ENCODE measurements at places on chromosomes 4 and X.

DNA sequence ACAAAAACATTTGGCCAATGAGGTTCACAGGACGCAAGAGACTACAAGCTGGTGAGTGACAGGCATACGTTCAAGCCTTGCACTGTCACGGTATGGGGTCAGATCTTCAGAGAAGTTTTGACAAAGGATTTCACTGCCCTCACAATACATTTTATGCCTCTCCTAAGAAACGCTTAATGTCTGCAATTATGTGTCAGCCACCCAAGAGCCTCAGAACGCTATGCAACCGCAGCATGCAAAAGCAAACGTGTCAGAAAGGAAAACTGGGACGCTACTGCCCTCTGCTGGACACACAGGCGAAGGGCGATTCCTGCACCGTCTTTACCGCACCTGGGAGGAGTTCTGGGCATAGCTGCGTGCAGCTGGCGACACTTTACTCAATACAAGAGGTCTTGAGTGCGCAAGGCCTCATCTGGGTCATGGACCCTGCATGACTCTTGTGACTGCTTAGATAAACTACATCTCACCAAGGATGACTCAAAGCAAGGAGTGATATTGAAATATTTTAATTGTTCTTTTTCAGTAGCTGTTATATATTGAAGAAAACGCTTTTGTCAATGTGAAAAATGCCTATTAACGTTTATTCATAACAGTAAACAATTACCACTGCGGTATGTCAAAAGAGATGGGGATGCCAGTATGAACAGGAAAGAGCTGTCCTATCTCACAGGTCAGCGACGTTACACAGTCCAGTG, 147.6 kb upstream of the FRG1 start:
- DNase-seq, result peak; percentile 85

DNA sequence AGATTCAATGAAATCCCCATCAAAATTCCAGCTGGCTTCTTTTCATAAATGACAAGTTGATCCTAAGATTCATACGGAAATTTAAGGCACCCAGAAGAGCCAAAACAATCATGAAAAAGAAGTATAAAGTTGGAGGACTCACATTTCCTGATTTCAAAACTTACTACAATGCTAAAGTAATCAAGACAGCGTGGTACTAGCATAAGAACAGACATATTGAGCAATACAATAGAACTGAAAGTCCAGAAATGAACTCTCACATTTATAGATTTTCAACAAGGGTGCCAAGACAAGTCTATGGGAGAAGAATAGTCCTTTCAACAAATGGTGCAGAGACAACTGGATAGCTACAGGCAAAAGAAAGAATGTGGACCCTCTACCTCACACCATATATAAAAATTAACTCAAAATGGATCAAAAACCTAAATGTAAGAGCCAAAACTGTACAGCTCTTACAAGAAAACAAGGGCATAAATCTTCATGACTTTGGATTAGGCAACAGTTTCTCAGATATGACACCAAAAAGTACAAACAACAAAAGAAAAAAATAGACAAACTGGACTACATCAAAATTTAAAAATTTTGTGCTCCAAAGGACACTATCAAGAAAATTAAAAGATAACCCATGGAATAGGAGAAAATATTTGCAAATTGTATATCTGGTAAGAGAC, 28.5 kb downstream of the SASH3 start:
- DNase-seq, result no peak

GRCh38 chr4:39706334-39706733, 8.4 kb downstream of the UBE2K start:
- DNase-seq, result no peak

GRCh38 chr4:118112117-118113046, 78.1 kb downstream of the NDST3 start:
- DNase-seq, result no peak

DNA sequence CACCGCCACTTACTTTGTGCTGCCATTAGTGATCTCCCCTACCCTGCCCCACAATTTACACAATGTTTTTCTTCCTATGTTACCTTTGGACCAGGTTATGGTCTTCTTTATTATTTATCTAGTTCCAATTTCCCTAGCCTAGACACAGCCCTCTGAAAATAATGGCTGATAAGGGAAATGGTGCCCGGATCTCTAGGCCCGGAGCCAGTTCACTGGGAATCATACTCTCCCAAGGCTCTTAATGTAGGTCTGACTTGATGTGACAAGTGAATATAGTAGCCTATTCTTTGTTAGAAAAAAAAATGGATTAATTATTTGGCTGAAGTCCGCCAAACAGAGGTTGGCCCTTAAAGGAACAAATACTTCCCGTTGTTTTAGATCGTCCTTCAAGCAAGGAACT, 208.0 kb downstream of the RELL1 start:
- no peak for DNase-seq

DNA sequence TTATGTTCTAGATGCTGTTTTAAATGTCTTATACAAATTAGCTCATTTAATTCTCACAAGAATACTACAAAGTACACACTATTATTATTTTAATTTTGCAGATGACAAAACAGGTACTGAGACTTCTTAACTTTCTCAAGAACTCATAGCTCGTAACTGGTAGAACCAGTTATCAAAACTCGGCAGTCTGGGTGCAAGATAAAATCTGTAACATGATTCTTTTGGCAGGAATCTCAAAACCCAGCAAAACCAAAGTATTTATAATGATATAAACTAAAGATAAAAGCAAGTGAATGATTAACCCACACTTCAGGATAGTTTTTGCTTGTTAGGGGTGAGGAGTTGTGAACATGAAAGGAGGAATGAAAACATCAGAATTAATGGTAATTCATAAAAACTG, 27.6 kb downstream of the CLNK start:
- no peak for DNase-seq

- DNase-seq, result no peak
Observed at GRCh38 chr4:105631818-105632400, 76.6 kb downstream of the INTS12 start.

GRCh38 chr4:10816571-10816970, 132.0 kb upstream of the CLNK start:
- no peak for DNase-seq

- no peak for DNase-seq
Observed at GRCh38 chr4:80135702-80136058, 61.6 kb upstream of the PRDM8 start.

All from neural progenitor cell (in vitro differentiated cells).